ENCODE measurements at places on chromosomes 6 and 20.

GRCh38 chr6:9039258-9039657, 603.9 kb upstream of the SLC35B3 start:
- DNase-seq = no peak

GRCh38 chr20:49581482-49581881, 13.5 kb upstream of the PTGIS start:
- no peak for DNase-seq

DNA sequence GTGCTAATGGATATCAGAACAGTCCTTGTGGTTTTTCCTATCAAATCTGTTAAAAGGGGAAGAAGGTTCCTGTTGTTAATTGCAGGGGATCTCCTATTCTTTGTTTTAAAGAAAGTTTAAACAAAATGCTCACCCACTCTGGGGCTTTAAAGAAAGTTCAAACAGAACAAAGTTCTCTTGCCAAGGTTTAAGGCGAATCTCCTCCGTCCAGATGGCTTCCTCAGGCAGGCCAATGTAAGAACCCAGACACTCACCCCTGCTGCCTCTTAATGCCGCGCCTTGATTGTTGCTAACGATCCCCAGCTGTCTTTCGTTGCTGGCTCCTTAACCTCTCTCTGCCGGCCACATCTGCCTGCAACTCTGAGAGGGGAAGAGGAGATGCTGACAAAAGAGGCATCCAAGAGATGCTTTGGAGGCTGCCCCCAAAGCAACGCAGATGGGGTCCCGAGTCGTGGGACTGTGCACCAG, 235.0 kb upstream of the PRDM1 start:
- DNase-seq = peak; percentile 93

DNA sequence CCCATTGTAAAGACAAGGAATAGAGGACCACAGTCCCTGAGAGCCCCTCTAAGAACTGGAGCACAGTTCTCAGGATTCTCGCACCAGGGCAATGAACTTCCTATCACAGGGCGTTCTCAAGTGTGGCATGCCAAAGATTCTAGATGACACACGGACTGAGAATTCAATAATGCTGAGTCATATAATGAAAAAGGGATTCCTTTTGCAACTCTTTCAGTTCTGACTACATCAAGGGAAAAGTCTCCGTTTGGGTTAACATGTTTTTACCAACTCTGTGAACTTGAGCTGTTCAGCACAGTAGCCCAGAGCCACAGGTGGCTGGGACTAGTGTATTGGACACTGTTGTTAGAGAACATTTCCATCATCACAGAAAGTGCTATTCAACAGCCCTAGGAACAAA, 3.4 kb downstream of the MED20 start:
- DNase-seq = no peak

DNA sequence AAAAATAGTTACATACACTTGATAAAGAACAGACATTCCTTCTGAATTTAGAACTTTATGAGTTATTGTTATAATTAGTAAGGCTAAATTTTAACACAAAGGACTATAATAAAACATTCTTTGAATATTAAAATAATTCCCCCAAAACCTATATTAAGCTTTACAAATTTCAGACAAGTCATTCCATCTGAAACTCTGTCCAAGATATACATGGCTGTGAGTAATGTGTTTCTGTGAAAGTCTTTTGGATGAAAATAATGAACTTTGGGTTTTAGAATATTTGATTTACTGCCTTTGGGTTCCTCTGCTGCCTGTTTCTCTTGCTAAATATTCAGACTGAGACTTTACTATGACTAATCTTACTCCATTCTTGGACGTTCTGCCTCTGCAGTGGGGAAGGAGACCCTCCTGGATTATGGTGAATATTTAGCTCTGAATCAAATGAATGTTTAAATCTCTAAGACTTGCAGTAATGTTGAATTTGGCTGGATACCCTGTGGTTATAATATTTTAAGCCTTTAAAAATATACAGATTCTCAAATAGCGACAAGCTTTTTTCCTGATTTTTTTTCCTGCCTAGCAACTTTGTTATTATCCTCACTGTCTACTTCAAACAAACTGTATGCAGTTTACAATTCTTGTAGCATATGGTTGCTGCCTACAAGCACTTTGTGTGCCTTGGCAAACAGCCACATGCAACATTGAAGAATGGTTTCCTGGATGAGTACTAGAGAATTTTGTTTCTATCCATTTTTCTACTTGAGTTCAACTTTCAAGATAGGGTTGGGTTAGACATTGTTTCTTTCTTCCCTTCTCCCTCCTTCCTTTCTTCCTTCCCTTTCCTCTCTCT, 51.4 kb downstream of the TXLNB start:
- no peak for DNase-seq

Data from NCI-H82 (cell line).